ENCODE measurements at places on chromosomes 5 and 9.

GRCh38 chr5:80234116-80234948, 21.5 kb downstream of the SERINC5 start:
- no peak for DNase-seq

DNA sequence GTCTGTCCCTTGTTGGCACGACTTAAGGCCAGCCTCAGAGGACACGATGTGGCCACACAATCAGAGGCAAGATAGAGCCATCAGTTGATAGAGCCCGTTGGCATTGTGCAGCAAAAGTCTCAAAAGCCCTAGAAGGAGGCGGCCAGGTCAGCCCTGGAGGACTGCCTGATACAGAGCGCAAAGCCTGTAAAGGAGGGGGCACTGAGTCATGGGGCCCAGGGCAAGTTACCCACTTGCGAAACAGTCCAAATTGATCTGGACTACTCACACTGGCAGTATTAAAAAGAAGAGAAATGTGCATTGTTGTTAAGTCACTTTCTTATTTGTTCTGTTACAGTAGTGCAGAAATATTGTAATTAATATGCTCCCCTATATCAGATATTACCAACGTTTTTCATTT, 51.5 kb downstream of the KLF9 start:
- DNase-seq = no peak

DNA sequence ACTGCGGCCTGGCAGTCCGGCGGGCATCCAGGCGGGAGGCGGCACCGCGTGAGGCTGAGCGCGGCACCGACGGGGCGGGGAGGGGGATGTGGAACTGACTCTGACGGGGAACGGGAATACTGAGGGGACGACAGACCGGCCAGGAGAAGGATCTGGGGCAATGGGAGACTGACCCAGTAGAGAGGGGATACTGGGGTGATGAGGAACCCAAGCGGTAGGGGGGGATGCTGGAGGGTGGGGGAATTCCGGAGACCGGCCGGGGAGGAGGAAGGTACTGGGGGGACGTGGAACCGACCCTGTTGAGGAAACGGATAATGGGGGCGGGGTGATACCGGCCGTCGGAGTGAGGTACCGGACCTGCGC, 423 bp downstream of the IPPK start:
- no peak for DNase-seq

GRCh38 chr5:134463991-134464760, 52.5 kb upstream of the CDKN2AIPNL start:
- DNase-seq = no peak

GRCh38 chr5:138064526-138064925, 19.3 kb upstream of the WNT8A start:
- no peak for DNase-seq
